ENCODE measurements at places on chromosomes 11 and 22.

GRCh38 chr22:43393132-43393843 is 18.5 kb upstream of the MPPED1 start:
- no peak for DNase-seq

DNA sequence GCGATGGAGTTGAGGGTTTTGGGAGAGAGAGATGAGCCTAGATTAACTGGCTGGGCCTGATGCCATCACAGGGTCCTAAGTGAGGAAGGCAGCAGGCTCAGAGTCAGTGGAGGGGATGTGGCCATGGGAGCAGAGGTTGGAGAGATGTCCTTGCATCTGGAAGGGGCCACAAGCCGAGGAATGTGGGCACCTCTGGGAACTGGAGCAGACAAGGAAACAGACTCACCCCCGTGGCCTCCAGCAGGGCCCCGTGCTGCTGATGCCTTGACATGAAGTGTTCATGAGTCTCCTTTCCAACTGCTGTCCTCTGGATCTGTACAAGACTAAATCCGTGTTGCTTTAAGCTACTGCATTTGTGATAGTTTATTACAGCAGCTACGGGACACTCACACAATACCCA is 49.2 kb downstream of the SHISAL1 start:
- no peak for DNase-seq

DNA sequence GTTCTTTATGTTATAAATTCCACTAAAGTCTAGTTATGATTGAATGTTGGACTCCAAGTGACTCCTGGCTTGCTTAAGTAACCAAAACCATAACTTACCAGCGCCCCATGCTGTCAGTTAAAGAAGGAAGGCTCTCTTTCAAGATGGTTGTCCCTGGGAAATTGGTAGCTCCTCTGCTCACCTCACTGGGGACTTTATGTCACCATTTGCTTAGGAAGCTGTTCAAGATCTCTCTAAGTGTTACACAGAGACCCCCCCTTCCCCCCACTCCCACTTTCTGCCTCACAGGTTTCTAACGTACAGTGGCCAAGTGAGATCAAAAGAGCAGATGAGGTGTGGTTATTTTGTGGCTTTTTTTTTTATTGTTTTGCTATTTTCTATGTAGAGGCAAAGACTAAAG is 301.8 kb downstream of the AASDHPPT start:
- DNase-seq, result no peak

DNA sequence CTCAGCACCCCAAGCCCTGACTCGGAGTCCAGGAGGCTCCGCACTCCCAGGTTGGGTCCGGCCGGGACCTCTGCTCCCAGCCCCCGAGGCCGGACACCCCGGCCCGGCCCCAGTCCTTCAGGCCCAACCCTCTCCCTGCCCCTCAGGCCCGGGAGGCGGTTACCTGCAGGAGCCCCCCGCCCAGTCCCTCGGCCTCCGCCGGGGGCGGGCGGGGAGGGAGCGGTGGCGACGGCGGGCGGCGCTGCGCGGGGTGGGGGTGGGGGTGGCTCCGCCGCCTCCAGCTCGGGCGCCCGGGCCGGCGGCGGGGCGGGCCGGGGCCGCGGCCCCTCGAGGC is 310 bp downstream of the TCF20 start:
- peak; percentile 33 for DNase-seq

GRCh38 chr11:65043881-65044501 is 3.0 kb downstream of the SAC3D1 start:
- no peak for DNase-seq

GRCh38 chr11:104432981-104433380 is 269.0 kb upstream of the PDGFD start:
- DNase-seq, result no peak

Measured in NCI-H1930 (cell line).